Natural killer cell treated with Interleukin-12 subunit alpha and Interleukin-12 subunit beta and Interleukin-15 and Interleukin-18, amount 100 ng/mL, for 72 hours (primary cell): ENCODE measurements at places on chromosomes 3 and 15. TPM values are rescaled to one million over a fixed set of nuclear protein-coding genes. Genes with fewer than 3 reads are reported as not detected.
A peak's percentile ranks its signal among the peaks of the same experiment; 100 is the strongest.

Gene CERS3
- not detected for total RNA-seq

Gene CCK
- not detected for total RNA-seq

Gene KIF15
- 12.3 TPM for total RNA-seq

Gene SHC4
- total RNA-seq: 2.8 TPM

Gene GASK1A
- not detected for total RNA-seq

- no peaks in the 10 kb centered on the region for H3K27me3 ChIP-seq
- H3K4me1 ChIP-seq: peaks cover 39% of the 10 kb centered on the region
- H3K36me3 ChIP-seq: peaks cover 20% of the 10 kb centered on the region
Observed at GRCh38 chr3:67001086-67001861, 3.2 kb downstream of the KBTBD8 start.

DNA sequence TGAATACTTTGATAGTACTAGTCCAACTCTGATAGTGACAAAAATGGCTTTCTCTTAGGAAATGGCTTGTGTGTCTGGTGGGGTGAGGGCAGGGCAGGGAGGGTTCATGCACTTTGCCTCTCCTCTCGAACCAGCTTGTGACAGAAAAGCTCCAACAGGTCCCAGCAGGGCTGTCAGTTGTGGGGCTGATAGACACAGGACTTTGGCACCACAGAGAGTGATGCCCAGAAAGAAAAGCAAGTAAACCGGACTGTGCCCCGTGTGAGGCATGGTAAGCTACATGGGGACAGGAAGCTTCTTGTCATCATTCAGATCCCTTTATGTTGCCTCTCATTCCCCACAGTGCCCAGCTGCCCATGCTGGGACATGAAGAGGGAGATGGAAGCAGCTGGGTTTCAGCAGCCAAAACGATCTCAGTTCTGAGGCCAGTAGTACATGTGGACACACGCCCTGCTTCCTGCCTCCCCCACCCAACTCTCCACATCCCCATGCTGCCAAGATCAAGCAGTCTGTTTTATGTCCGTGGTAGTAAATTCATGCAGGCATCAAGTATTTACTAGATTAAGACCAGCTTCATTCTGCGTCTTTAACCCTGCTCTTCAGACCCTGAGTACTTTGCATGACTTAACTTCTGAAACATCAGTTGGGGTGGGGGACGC lies 29.7 kb upstream of the LIPC start:
- H3K4me3 ChIP-seq: no peak overlapping the region
- no peak overlapping the region for H3K27ac ChIP-seq
- H3K36me3 ChIP-seq: no peaks in the 10 kb centered on the region
- no peak for DNase-seq
- no peaks in the 10 kb centered on the region for H3K27me3 ChIP-seq

DNA sequence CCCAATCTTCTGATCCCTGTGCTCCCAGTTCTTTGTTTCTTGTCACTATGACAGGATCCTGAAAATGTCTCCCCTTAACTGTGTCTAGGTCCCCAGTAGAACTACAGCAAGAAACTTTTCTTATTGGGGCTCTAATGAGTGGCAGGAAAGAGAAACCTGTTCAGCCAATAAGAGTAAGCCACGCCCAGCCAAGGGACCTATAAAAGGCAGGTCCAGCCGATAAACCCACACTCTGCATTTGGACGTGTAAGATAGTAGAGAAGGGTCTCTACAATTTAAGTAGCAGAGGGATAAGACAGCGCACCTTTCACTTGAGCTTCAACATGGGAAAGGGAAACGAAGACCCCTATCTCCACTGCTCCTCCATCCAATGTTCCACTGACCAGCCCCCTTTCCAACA lies 149.9 kb downstream of the LMLN start:
- no peak for DNase-seq
- H3K4me3 ChIP-seq: no peak overlapping the region
- H3K36me3 ChIP-seq: peaks cover 25% of the 10 kb centered on the region
- peaks cover 16% of the 10 kb centered on the region for H3K4me1 ChIP-seq
- peaks cover 24% of the 10 kb centered on the region for H3K27me3 ChIP-seq

DNA sequence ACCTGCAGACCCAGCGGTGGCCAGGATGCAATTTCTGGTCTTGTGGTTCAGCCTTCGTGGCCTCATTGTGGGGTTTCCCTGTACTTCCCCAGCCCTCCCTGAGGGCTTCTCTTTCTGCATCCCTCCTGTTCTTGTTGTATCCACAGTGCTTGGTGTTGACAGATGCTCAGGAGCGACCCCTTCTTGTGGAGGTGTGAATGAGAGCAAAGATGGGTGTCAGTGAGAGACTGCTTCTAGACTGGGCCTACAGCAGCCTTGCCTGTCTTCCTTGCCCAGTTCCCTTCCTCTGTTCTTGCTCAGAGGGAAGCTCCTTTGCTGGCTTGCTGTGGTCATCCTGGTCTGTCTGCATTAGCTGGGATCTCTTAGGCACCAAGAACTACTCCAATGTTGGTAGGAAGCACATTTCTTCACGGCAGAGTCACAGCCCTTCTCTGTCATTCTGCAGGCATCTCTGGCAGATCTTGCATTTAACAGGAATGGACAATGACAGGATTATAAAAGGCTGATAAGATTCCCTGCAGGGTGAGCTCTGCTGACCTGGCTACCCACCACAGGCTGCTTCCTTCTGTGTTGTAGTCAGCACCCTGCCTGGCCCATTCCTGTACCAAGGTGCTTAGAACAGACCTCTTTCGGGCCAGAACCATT lies 317.8 kb upstream of the C2CD4B start:
- no peak overlapping the region for H3K4me3 ChIP-seq
- no peak for DNase-seq

DNA sequence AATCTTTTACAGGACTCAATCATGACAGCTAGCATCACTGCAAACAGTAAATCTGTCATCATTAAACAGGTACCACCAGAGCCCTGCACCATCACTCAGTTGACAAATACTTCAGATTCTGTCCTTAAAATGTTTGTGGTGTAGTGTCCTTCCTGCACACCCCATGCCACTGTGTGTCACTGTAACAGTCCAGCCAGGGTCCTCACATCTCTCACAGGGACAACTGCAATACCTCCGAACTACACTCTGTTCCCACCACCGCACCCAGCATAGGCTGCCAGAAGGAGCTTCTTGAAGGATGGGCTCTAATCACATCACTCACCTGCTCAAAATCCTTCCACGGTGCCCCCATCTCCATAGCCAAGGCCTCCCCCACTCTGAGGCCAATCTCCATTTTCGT lies 90.2 kb upstream of the FGF12 start:
- no peaks in the 10 kb centered on the region for H3K4me1 ChIP-seq
- no peak overlapping the region for H3K27ac ChIP-seq
- DNase-seq: no peak
- peaks cover 12% of the 10 kb centered on the region for H3K27me3 ChIP-seq

DNA sequence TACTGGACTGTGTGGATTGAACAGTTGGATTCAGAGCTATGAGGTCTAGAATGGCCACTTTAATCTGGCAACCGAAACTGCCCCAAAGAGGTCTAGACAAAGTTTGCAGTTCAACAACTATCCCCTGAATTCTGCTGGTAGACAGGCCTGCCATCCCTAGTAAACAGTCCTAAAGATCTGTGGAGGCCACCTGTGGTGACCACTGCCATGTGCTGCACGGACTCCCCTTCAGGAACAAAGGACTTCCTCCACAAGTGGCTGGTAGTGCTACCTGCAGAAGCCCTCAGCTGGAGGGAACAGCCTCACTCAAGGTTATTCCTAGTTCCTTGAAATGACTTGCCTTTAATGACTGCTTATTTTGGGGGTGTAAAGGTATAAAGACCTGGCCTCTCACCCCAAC lies 6.1 kb downstream of the TNFAIP8L3 start:
- DNase-seq: no peak
- H3K27me3 ChIP-seq: peaks cover 72% of the 10 kb centered on the region
- no peaks in the 10 kb centered on the region for H3K36me3 ChIP-seq

DNA sequence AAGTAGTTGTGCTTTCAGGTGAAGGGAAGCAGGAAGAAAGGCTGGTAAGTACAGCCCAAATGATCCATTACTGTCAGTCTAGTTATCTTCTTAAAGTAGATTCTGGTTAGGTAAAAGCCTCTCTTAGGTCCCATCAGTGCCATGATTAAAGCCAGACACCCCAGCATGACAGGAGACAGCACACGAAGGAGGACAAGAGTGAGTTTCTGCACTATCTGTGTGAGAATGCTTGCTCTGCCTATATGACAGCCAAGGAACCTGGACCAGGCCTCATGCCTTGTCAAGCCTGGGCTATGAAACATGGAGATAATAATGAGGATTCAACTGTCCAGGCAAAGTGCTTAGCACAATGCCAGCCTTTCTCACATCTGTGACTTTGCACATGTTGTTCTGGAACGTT lies 13.5 kb upstream of the FILIP1L start:
- no peaks in the 10 kb centered on the region for H3K36me3 ChIP-seq
- no peak overlapping the region for H3K27ac ChIP-seq
- no peaks in the 10 kb centered on the region for H3K4me1 ChIP-seq
- no peak overlapping the region for H3K4me3 ChIP-seq

DNA sequence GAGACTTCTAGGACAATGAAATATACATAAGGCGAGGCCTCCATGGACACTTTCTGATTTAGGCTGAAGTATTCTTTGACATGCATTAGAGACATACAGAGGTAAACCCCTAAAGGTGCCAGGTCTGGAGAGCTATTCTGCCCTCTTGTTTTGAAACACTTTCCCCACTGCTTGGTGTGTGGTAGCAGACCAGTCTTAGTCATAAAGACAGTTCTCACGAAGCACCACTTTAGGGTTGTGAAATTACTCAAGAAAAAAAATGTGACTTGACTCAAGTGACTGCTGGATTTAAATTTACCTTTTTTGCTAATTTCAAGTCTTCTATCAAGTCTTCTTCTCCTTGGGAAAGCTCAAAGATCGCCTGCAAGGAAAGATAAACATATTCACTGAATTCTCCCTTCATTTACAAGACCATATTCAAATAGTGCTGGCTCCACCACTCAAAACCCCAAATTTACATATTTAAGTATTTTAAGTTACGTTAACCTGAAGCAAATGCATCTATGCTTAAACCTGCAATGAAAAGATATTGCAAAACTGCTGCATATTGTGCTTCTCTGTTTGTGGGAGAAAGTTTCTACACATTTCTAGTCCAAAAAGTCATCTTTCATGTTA lies 48.4 kb downstream of the ARHGEF3 start:
- H3K36me3 ChIP-seq: peaks cover 43% of the 10 kb centered on the region
- peaks cover 70% of the 10 kb centered on the region for H3K4me1 ChIP-seq
- no peaks in the 10 kb centered on the region for H3K27me3 ChIP-seq
- peak; percentile 83 for DNase-seq
- peak overlapping the region; percentile 97 for H3K4me3 ChIP-seq

DNA sequence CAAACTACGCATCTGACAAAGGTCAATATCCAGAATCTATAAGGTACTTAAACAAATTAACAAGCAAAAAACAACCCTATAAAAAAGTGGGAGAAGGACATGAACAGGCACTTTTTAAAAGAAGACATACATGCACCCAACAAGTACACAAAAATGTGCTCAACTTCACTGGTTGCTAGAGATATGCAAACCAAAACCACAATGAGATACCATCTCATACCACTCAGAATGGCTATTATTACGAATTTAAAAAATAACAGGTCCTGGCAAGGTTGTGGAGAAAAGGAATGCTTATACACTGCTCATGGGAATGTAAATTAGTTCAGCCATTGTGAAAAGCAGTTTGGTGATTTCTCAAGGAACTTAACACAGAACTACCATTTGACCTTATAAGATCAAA lies 175.6 kb upstream of the MLF1 start:
- DNase-seq: no peak
- H3K36me3 ChIP-seq: peaks cover 38% of the 10 kb centered on the region
- no peaks in the 10 kb centered on the region for H3K27me3 ChIP-seq
- no peaks in the 10 kb centered on the region for H3K4me1 ChIP-seq
- no peak overlapping the region for H3K27ac ChIP-seq

- DNase-seq: no peak
- H3K4me1 ChIP-seq: peaks cover 66% of the 10 kb centered on the region
- no peaks in the 10 kb centered on the region for H3K27me3 ChIP-seq
- H3K4me3 ChIP-seq: peak overlapping the region; percentile 31
- H3K27ac ChIP-seq: peak overlapping the region; percentile 90
Observed at GRCh38 chr3:16523778-16524177, 10.3 kb upstream of the RFTN1 start.

DNA sequence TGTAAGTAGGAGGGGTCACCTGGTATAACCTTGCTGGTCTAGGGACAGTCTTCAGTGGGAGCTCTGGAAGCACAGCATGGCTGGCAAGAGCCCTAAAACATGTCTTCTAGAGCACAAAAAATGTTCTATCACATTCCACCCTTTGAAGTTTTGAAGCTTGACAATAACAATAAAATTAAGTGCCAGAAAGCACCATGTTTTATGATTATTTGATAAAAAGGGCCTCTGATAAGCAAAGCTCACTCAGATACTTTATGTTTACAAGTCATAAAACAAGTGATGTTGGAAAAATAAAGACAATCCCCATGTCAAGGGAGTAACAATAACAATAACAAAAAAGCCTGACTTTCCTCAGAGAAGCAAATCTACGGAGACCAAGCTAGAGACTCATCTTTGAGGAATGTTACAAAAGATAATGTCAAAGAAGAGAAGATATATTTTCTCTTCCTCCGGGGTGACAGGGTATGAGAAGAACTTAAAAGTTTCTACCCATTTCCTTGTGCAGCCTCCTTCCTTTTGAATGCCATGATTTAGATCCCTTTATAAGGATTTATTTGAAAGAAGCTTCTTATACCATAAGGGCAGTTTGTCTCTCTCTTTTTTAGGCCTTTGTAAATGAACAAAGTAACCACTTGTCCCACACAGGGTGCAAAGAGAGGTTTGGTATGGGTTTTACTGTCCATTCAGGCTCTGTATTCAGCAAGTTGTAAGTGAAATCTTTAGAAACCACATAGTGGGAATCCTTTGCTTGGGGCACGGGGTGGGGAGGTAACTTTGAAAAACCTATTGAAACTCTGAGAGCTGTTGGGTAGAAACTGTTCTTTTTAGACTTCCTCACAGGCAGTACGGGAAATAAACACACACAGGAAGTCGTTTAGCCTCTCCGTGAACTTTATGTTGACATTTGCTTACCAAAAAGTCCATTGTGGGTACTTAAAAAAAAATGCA lies 109.6 kb upstream of the RBMS3 start:
- H3K36me3 ChIP-seq: no peaks in the 10 kb centered on the region
- peaks cover 10% of the 10 kb centered on the region for H3K4me1 ChIP-seq
- DNase-seq: no peak

DNA sequence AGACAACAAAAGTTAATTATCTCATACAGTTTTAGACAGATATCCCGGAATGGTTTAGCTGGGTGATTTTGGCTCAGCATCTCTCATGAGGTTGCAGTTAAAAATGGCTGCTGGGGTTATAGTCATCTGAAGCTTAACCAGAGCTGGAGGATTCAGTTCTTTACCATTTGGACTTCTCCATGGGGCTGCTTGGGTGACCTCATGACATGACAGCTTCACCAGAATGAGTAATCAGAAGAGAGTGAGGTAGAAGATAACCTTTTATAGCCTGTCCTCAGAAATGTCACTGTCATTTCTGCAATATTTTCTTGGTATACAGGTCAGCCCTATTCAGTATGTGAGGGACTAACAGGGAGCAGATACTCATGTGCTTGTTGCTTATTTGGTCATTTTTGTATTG lies 30.9 kb downstream of the TFG start:
- no peaks in the 10 kb centered on the region for H3K4me1 ChIP-seq
- no peak overlapping the region for H3K4me3 ChIP-seq
- DNase-seq: no peak
- H3K36me3 ChIP-seq: peaks cover 19% of the 10 kb centered on the region
- H3K27me3 ChIP-seq: no peaks in the 10 kb centered on the region
- H3K27ac ChIP-seq: no peak overlapping the region
